NCI-H510A treated with DMSO at 0.1 percent for 48 hours (cell line): ENCODE measurements at places on chromosomes 1 and 21.

- no peak for DNase-seq
These were observed 179.4 kb downstream of the SLC45A1 start for GRCh38 chr1:8497210-8497819.

GRCh38 chr1:228870041-228870713, 134.9 kb downstream of the RHOU start:
- no peak for DNase-seq

- DNase-seq, result peak; percentile 8
These were observed 22.9 kb upstream of the SLC19A2 start for GRCh38 chr1:169508432-169509338.

DNA sequence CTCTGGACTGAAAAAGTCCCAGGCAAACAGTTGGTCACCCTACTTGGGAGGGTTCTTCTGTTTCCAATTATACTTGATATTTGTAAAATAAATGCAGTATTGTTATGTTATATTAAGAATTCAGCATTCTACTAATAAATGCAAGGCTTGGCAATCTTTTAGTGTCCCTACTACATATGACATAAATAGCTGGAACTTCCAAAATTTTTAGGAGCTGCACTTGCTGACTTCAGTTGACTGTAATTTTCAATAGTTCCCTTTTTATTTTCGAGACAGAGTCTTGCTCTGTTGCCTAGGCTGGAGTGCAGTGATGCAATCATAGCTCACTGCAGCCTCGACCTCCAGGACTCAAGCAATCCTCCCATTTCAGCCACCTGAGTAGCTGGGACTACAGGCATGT, 20.0 kb downstream of the FOXD3 start:
- no peak for DNase-seq
